ENCODE measurements at places on chromosomes 12 and 14. TPM values are rescaled to one million over a fixed set of nuclear protein-coding genes. Genes with fewer than 3 reads are reported as not detected.

- DNase-seq = peak; percentile 52
Measured at GRCh38 chr14:65496178-65496993, 83.9 kb downstream of the FUT8 start.

DNA sequence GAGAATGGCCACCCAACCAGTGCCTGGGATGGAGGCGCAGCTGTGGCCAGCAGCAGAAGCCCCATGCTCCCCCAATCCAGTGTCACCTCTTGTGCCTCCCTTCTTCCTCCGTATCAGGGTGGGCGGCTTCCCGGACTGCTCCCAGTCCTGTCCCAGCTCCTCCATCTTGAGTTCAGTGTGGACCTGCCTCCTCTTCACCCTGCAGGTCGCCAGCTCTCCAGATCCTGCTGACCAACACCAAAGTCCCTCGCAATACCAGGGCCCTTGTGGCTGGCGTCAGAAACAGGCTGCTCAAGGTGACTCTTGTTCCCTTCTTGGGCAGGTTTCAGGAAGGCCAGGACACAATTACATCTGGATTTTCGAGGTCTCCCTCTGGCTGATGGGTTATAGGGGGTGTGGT, 17.0 kb downstream of the MVK start:
- no peak for DNase-seq

DNA sequence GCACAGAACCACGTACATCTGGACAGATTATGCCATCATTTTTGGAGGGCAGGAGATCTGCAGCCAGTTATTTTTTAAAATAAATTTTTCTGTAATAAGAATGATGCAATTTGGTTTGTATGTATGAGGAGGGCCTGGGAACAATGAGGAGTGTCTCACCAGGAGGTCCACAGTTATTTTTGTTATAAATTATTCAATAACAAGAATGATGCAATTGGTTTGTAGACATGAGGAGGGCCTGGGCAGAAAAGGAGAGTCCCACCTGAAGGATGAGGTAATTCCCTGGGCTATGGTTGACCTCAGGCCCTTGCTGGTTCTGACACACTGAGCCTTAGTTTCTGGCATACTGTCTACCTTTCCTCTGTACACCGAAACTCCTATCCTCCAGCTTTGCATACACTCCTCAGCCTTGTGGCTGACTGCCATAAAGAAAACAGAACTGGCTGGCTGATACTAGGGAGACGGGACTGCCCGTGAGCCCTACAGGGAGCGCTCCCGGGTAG, 9.0 kb upstream of the DCD start:
- peak; percentile 18 for DNase-seq

- no peak for DNase-seq
Measured at GRCh38 chr14:105600939-105601359, 74.6 kb downstream of the TMEM121 start.

DNA sequence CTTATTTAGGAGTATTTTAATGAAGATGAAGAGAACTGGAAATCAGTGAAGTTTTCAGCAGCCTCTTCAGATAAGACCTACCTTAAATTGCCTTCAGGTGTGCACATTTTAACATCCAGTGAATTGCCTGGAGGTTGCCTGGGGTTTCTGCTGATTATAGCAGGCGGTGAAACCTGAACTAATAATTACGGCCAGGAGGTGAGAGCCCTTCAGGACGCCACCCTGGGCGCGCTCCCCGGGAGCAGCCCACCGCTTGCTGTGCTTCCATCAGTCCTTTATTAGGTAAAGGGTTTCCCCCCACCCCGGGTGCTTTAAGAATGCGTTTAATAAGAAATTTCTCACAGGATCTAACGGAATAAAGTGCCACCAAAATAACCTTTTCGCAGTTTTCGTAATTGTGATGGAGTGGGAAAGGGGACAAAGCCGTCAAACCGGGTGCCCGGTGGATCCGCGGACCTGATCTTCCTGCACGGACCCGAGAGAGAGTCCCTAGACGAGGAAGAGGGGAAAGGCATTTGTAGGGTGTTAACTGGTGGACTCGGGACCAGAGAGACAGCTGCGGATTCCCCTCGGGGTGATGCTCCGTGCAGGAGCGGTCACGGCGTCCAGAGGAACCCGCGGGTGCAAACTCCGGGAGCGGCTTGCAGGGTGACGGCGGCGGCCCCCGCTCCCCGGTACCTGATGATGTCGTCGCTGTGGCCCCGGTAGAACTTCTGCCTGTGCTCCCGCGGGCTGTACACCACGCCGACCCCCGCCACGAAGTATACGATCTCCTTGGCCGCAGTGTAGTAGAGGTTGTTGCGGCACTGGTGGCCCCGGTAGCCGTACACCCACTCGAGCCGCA, 902 bp downstream of the EML5 start:
- no peak for DNase-seq

- DNase-seq = no peak
Measured at GRCh38 chr14:71952381-71953363, 20.4 kb downstream of the RGS6 start.

- DNase-seq = peak; percentile 67
Measured at GRCh38 chr12:79563021-79563740, 127.6 kb downstream of the PAWR start.

DNA sequence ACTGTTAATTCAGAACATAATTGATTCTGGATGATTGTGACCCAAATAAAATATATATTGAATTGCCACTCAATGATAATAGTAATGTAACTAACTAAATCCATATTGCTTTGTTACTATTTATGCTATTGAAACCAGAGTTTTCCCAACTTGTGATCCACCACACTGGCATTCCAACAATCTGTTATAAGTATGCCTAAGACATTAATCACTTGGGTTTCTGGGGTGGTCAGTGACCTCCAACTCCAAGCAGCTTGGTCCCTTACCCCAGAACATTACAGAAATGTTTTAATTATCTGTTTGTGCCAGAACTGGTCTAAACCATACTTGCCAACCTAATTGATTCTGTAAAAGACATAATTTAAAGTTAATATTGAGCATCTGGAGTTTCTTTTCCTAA, 14.6 kb downstream of the CAPS2 start:
- DNase-seq = peak; percentile 70

- no peak for DNase-seq
Measured at GRCh38 chr12:28290262-28290661, 100.0 kb downstream of the CCDC91 start.

DNA sequence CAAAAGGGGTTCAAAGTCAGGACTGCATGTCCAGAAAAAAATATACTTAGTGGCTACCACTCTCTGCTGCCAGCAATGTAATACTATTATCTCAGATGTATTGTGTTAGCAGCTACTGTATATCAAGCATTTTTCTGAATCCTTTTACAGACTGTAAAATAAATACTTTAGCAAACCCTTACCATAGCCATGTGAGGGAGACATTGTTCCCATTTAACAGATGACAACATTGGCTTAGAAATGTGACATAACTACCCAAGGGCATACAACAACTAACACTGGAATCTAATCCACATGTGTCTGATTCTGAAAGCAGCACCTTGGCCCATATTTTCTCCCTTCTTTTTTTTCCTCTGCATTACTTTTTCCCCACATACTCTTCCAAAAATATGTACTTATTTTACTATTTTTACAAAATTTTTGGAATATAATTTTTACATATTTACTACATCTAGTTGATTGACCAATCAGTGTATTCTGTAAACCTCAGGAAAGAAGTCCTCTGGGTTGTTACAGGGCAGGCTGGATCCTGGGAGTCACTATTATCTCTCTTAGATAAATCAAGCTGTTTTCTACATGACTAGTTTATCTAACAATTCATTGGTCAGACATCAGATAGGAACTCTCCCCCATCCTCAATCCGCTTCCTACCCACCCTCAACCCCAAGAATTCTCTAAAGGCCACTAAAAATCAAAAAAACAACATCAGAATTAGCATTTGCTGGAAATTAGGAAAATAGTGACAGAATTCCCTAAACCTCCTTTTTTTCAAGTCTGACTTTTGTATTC, 154.1 kb downstream of the BTG1 start:
- peak; percentile 9 for DNase-seq

DNA sequence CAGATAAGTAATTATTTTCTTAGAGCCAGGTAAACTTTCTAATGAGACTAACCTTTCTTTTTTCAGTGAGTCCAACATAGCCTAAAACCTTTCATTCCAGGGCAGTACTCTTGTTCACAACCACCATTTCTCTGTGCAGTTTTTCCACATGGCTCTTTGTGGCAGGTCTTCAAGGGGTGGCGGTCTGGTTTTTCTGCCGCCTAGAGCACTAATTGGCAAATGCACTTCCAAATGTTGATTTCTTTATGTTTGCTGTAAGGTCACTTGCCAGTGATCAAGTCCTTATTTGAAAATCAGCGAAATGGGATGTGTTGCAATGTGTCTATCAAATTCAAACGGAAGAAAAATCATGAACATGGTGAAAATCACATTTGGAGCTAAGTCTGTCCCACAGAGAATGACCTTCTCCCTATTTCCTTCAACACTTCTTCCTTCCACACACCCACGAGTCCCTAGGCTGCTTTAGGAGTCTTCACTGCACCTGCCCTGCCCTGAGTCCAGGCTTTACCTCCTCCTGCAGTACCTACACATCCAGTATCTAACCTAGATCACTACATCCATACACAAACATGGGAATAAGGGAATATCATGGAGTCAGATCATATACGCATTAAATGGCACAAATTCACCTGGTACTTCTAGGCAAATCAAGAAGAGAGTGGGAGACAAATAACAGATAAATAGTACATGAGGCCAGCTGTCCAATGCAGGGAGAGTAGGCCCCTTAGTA, 1.9 kb downstream of the SRGAP1 start:
- peak; percentile 29 for DNase-seq

GRCh38 chr12:80100591-80100990, 1.3 kb downstream of the OTOGL start:
- peak; percentile 80 for DNase-seq

DNA sequence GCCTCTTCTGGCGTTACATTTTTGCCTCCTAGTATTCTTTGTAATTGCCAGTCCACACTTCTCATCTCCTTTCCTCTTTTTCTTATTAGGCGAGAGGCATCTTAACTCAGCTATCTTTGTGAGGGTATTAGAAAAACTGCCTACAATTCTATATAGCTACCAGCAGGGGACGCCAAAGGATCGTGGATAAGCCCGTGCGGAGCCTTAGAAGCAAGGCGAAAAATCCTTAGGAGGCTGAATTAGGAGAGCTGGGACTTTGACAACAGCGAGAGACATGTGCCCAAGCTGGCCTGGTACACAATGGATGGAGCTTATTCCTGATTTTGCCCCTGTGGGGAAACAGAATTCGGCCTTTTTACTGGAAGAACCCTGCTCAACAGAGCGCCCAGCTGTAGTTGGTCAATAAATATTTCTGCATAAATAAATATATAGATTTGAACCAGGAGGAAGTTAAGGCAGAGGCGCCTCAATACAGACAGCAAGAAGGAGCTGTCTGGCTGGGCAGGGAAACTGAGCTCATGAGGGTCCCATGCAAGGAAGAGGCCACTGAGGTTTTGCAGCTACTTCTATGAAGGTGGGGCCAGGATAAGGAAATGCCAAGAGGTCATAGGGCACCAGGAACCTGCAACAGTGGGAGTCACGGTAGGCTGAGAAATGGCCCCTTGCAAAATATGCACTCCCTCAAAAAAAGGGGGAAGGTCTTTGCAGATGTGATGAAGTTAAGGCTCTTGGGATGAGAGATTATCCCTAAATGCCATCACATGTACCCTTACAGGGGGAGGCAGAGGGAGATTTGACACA, 14.6 kb upstream of the RBM19 start:
- DNase-seq = peak; percentile 52

DNA sequence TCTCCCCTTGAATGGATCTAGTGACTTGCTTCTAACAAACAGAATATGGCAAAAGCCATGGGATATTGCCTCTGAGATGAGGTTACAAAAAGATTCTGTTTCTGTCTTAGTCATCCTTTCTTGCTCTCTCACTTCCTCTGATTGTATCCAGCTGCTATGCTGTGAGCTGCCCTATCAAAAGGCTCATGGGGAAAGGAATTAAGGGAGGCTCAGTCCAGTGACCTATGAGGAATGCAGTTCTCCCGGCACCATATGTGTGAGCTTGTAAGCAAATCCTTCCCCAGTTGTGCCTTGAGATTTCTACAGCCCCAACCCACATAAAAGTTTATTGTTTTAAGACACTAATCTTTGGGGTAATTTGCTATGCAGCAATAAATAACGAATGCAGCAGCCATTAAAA, 183.1 kb downstream of the KLHL28 start:
- peak; percentile 10 for DNase-seq

- no peak for DNase-seq
Measured at GRCh38 chr12:52618216-52618615, at the start of gene KRT73. Gene KRT73 (minus strand): TSS chr12:52618559. CDS start chr12:52618524, 35 bp downstream.

DNA sequence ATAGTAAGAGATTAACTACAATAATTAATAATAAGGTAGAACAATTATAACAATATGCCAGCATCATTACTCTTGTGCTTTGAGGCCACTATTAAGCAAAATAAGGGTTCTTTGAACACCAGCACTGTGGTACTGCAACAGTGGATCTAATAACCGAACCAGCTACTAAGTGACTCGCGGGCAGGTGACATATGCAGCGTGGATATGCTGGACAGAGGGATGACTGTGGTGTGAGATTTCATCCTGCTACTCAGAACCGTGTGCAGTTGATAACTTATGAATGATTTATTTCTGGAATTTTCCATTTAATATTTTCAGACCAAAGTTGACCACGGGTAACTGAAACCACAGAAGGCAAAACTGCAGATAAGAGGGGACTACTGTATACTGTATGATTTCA, 34.4 kb downstream of the BMAL2 start:
- no peak for DNase-seq

CCDC198 gene
- 74.6 TPM for total RNA-seq

COPZ1 gene
- 102 TPM for total RNA-seq

SRGAP1 gene
- total RNA-seq = 76.8 TPM

NUAK1 gene
- 10.8 TPM for total RNA-seq

LEMD3 gene
- total RNA-seq = 36.2 TPM

TRIP11 gene
- 68.6 TPM for total RNA-seq

MGAT4C gene
- total RNA-seq = not detected

P2RX2 gene
- not detected for total RNA-seq

ISCU gene
- 149 TPM for total RNA-seq

LRP1-AS gene
- total RNA-seq = not detected

SIX6 gene
- total RNA-seq = not detected
